SJSA1 (cell line): ENCODE measurements at places on chromosomes 3 and 15. TPM values are rescaled to one million over a fixed set of nuclear protein-coding genes. Genes with fewer than 3 reads are reported as not detected.

DNA sequence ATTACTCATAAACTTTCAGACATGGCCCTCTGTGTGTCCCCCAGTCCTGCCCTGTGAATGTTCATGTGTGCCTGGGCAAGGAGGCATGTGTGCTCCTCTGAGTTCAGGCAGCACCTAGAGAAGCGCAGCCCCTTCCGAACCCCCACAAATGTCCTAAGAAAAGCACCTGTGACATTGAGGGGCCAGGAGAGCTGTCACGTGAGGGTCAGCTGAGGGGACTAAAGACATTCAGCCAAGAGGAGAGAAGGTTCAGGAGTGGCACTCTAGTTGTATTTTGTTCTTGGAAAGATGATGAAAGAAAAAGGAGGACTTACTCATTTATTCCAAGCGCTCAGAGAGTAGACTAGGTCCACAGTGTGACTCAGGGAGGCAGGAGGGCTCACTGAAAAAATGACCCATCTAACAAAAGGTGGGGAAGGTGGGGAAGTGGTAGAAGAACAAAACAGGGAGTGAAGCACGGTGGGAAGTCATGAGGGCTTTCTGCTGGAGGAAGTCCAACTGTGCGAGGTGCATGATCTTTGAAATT lies 28.1 kb upstream of the ELP6 start:
- H3K4me1 ChIP-seq: no peaks in the 10 kb centered on the region
- DNase-seq: no peak
- H3K27ac ChIP-seq: no peak overlapping the region
- no peak overlapping the region for H3K4me3 ChIP-seq

The CRYGS gene
- 0.63 and 0.81 TPM in 2 replicates for total RNA-seq

The GPR149 gene
- total RNA-seq: not detected in 2 replicates

DNA sequence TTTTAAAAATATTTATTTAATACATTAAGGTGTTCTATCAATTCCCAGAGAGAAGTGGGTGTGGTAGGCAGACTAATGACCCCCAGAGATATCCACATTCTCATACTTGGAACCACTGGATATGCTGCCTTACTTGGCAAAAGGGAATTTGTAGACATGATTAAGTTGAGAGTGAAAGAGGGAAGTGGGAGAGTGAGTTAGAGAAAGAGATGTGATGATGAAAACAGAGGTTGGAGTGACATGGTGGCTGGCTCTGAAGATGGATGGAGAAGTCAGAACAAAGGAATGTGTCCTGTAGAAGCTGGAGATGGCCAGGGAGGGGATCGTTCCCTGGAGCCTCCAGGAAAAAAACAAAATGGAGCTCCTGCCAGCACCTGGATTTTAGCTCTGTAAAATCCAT lies 32.0 kb downstream of the TNFAIP8L3 start:
- DNase-seq: no peak
- H3K27me3 ChIP-seq: peaks cover 3% of the 10 kb centered on the region; the same call in 1 of the 2 replicates
- H3K36me3 ChIP-seq: no peaks in the 10 kb centered on the region
- H3K4me1 ChIP-seq: no peaks in the 10 kb centered on the region
- H3K4me3 ChIP-seq: no peak overlapping the region
- no peak overlapping the region for H3K27ac ChIP-seq

DNA sequence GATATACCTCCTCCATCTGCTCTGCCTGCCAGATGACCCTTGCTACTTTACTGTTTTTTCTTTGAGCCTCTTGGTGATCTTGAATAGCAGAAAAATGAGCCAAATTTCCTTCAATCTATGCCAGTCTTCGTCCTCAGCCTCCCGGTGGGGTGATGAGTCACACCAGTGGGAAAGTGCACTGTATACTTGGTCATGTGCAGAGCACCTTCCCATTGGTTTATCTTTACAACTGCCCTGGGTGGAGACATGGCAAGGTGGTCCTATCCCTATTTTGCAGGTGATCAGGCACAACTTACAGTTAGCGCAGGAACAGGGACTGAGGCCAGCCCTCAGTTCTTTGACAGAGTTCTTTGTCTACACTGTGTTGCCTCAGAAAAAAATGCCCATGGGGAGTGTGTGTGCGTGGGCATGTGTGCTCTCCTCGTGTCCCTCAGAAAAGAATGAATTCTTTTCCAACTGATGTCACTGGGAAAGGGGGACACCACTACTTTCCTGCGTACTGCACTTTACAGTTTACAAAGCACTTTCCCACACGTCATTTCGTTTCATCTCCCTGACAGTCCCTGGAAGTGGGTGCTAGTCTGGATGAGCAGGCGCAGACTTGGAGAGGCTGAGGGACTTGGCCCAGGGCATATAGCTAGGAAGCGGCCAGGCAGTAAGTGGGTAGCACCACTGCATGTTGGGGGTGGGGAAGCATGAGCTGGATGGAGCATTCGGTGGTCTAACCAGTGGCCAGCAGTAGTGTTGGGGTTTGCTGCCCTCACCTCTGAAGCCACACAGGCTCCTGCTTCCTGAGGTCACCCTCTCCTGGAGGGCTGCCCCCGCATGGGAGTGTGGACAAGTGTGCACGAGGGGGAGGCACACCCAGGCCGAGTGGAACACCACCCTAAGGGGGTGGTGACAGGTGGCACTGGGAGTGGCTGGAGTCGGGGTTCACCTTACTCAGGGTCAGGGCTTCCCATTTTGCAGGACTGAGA lies 24.1 kb downstream of the SMAD3 start:
- H3K4me3 ChIP-seq: no peak overlapping the region
- peak; percentile 67 for DNase-seq
- peak overlapping the region; percentile 84 for H3K27ac ChIP-seq
- peaks cover 16% of the 10 kb centered on the region for H3K36me3 ChIP-seq
- peaks cover 76% of the 10 kb centered on the region for H3K4me1 ChIP-seq

- H3K4me3 ChIP-seq: peak overlapping the region; percentile 77
- DNase-seq: no peak
- H3K4me1 ChIP-seq: peaks cover 17% of the 10 kb centered on the region
- peak overlapping the region; percentile 11; the same call in 1 of the 2 replicates for H3K27ac ChIP-seq
- peaks cover 5% of the 10 kb centered on the region; the same call in 1 of the 2 replicates for H3K36me3 ChIP-seq
Measured at GRCh38 chr3:43691120-43691995, 620 bp downstream of the ABHD5 start.

GRCh38 chr3:35929158-35929557 lies 289.8 kb downstream of the ARPP21 start:
- no peak overlapping the region for H3K4me3 ChIP-seq
- no peaks in the 10 kb centered on the region for H3K27me3 ChIP-seq
- H3K27ac ChIP-seq: no peak overlapping the region
- no peaks in the 10 kb centered on the region; the same call in 1 of the 2 replicates for H3K4me1 ChIP-seq
- DNase-seq: no peak
- H3K36me3 ChIP-seq: no peaks in the 10 kb centered on the region

The CASR gene
- not detected in 2 replicates for total RNA-seq

The ZNF774 gene
- 0.66 and 4.1 TPM in 2 replicates for total RNA-seq

DNA sequence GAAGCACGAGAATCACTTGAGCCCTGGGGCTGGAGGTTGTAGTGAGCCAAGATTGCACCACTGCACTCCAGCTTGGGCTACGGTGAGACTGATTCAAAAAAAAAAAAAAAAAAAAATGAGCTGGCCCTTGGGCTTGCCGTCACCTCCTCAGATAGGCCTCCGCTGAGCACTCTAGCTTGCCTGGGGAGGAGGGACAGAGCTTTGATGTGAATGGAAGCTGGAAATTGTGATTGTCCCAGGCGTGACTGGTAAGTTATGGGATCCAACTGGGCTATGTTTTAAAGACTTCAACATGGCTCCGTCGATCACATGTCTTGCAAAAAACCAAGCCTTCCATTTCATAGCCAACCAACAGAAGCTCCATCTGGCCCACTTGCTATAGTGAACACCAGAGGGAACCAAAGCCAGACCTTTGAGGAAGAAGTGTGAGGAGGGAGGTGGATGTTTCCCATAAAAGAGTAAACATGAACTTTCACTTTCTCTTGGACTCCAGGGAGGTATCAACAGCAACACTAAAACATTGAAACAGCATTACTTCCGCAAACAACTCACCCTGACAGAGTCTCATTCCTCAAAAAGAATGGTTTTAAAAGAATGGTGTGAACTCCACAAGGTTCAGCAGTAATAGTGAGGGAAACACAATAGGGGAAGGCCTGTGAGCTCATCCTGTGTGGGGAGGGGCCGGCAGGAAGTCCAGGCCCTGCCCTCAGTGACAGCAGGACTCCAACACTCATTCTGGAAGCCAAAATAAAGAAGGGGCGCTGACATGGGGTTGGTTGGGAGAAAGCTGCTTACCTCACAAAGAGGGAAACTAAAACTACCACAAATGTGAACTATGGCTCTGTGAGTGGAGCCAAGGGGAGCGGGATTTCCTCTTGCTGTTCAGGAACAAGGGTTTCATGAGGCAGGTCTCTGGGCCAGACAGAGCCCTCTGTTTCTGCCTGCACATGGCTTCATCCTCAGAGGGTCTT lies 59.2 kb upstream of the IL12A start:
- peaks cover 36% of the 10 kb centered on the region for H3K4me1 ChIP-seq
- DNase-seq: peak; percentile 71
- H3K27me3 ChIP-seq: no peaks in the 10 kb centered on the region
- no peak overlapping the region for H3K4me3 ChIP-seq

DNA sequence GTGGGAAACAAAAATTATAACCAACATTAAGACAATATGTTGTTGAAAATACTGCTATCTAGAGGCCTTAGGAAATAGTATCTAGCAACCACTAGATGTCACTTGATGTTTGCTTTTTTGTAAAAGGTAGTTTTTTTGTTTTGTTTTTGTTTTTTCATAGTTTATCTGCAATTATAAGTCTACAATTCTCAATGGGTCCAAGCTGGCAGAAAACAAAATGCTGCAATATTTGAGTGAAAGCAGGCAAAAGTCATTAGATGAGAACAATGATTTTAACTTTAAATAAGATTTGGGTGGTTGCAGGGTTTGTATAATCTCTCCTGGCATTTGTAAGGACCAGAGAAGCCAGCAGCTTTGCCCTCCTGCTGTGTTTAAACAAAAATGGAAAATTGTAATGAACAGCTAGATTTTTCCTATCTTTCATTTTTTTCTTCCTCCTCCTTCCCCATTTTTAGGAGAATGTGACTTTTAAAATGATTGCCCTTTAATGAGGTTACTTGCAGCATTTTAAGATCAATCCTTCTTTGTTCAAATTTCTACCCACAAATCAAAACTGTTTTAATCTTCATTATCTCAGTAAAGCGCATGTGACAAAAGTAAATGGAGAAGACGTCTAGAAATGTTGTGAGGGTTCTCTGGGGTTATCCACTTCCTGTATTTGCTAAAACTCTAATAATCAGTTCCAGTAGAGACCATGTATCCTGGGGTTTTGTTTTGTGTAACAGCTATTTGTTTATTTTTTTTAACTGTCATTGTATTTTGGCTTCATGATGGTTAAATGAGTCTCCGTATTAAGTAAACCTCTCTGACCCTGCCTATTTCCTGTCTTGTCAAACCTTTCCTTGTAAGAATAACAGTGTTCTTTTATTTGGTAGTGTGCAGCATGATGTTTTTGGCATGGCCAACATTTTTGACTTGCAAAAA lies 27.3 kb downstream of the DUT start:
- H3K4me1 ChIP-seq: peaks cover 23% of the 10 kb centered on the region
- H3K27me3 ChIP-seq: no peaks in the 10 kb centered on the region
- DNase-seq: no peak
- no peaks in the 10 kb centered on the region for H3K36me3 ChIP-seq
- peak overlapping the region; percentile 39 for H3K27ac ChIP-seq

The DUOXA1 gene
- not detected in 2 replicates for total RNA-seq

- no peak overlapping the region for H3K4me3 ChIP-seq
- no peak for DNase-seq
- H3K27ac ChIP-seq: no peak overlapping the region
- H3K36me3 ChIP-seq: no peaks in the 10 kb centered on the region
- no peaks in the 10 kb centered on the region for H3K27me3 ChIP-seq
- no peaks in the 10 kb centered on the region for H3K4me1 ChIP-seq
Measured at GRCh38 chr3:174062923-174063322, 665.4 kb downstream of the NLGN1 start.

- no peak overlapping the region for H3K27ac ChIP-seq
- no peak overlapping the region for H3K4me3 ChIP-seq
- no peaks in the 10 kb centered on the region for H3K36me3 ChIP-seq
- H3K27me3 ChIP-seq: no peaks in the 10 kb centered on the region
- H3K4me1 ChIP-seq: peaks cover 22% of the 10 kb centered on the region
- DNase-seq: no peak
Measured at GRCh38 chr3:158750016-158750415, 17.8 kb upstream of the RARRES1 start.

DNA sequence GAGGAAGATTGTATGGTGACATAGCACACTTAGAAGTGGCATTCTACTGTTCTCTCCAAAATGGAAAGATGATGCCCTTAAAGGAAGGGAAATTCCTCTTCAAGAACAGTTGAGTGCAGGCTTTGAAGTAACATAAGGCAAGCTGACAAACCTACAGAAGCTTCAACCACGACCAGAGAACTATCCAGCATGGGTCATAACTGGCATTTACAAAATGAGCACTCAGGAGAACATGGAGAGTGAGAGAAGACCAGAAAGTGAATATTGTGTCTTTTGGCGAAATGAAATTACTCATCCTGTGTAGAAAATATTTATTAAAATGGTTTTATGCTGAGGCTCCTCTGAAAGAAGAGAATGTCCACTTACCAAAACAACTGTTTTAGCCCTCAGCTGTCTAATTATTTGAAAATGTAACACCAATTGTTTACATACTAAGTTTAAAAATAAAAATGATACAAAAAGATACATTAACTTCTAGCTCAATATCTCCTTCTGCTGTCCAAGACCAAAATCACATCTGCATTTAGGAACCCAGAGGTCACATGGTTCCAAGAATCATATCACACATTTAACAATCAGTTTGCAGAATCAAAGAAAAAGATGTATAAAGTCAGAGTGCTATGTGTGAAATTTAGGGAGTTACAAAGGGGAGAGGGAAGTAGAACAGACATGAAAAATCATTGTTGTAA lies 216.9 kb downstream of the ATP8B4 start:
- no peak for DNase-seq
- H3K4me1 ChIP-seq: peaks cover 11% of the 10 kb centered on the region
- H3K4me3 ChIP-seq: no peak overlapping the region
- H3K27ac ChIP-seq: no peak overlapping the region
- H3K27me3 ChIP-seq: no peaks in the 10 kb centered on the region

DNA sequence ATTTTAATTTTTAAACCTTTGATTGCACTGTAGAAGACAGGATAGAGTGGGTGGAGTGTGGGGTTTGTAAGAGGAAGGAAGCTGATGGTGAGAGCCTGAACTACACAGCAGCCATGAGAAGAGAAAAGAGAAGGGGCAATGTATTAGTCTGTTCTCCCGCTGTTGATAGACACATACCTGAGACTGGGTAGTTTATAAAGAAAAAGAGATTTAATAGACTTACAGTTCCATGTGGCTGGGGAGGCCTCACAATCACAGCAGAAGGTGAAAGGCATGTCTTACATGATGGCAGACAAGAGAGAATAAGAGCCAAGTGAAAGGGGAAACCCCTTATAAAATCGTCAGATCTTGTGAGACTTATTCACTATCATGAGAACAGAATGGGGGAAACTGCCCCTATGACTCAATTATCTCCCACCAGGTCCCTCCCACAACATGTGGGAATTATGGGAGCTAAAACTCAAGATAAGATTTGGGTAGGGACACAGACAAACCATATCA lies 37.3 kb downstream of the STARD5 start:
- H3K27me3 ChIP-seq: 0 out of 2 replicates have a peak, but pooled peaks cover 3% of the 10 kb centered on the region
- no peak overlapping the region for H3K4me3 ChIP-seq
- no peak overlapping the region for H3K27ac ChIP-seq
- H3K36me3 ChIP-seq: no peaks in the 10 kb centered on the region
- no peak for DNase-seq

The MUC20 gene
- not detected in 2 replicates for total RNA-seq
